ENCODE measurements at places on chromosomes 2 and 18.

DNA sequence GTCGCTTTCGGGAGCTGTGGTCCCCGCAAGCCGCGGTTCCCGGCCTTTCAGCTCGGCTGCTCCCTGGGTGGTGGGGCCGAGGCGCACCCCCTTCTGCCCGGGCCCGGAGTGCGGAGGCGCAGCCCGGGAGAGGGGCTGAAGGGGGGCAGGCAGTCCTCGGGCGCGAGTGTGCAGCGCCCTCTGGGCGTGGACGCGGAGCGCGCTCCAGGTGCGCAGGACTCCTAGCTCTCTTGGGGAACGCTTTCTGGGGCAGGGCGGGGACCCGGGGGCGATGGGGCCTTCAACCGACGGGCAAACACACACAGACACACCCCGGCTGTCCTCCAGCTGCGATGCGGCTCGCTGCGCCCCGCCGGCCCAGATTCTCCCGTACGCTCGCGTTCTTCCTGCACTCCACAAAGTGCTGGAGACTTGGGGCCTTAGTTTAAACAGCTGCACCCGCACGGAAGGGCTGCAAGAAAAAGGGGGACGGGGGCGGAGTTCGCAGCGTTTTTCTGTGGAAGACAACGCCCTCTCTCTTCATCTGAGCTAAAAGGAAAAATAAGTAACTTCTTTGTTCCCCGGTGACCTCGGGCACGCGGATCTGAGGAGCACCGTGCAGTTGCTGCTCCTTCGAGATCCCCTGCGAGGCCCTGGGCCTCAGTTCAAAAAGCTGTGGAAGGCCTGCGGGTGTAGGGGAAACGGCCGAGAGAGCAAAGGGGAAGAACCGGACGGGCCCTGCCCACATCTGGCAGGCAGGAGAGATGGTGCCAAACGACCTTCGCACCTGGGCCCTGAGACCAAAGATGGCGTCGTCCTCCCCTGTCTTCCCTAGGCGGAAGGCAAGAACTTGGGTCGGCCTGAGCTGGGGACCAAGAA is 593 bp upstream of the SDC1 start:
- peak; percentile 87 for DNase-seq

DNA sequence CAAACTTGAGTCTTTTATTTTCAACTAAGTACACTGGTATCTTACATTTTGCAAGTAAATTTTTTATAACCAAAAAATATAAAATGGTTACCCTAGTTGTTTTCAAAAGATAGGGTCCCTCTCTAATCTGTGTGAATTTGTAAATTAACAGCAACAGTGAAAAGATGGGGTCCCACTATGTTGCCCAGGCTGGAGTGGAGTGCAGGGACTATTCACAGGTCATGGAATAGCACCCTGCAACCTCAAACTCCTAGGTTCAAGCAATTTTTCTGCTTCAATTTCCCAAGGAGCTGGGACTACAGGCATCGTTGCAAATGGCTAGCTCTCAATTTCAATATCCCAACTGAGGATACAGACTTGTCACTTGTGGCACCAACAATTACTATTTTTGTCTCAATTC is 12.1 kb downstream of the CCT4 start:
- no peak for DNase-seq

DNA sequence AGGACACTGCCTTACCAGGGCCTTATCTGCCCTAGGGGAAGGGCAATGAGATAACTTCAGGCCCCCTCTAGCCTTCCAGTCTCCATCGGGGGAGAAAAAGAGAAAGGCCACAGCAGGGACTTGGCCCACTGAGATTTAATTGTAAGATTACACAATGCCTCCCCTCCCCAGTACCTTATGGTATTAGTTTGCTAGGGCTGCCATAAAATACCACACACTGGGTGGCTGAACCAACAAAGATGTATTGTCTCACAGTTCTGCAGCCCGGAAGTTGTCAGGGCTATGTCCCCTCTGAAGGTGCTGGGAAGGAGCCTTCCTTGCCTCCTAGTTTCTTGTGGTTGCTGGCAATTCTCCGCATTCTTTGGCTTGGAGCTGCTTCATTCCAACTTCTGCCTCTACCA is 34.8 kb upstream of the SPATA3 start:
- DNase-seq = no peak

DNA sequence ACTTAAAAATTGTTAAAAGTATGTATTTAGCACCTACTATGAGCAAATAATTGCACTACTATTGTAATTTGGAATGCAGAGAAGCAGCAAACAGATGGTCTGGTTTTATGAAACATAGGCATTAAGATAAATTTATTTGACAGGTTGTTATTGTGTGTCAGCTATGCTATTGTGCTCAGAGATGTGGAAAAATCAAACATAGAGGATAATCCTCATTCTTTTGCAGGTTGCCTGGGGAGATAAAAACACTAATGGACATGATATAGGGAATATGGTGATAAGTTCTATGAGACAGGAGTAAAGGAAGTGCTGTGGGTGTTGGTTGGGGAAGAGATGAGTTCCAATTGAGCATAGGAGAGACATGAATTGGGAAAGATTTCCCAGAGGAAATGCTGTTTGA is 71.3 kb downstream of the PPP1R1C start:
- no peak for DNase-seq

DNA sequence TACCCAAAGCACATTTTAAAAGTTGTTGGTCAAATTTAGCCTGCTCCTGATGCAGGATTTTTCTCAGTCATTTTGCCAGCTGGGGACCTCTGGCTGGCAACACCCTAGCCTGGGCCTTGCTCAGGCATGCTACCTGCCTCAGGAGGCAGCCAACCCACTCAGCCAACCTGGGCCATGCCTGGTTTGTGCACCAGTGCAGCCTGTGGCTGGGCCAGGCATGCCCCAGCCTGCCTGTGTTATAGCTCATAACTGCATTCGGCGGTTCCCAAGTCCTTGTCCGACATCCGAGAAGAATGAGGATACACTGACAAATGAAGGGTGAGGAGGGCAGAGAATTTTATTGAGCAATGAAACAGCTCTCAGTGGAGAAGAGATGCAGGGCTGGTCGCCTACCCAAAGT is 608.0 kb downstream of the SUCLG1 start:
- DNase-seq = no peak

DNA sequence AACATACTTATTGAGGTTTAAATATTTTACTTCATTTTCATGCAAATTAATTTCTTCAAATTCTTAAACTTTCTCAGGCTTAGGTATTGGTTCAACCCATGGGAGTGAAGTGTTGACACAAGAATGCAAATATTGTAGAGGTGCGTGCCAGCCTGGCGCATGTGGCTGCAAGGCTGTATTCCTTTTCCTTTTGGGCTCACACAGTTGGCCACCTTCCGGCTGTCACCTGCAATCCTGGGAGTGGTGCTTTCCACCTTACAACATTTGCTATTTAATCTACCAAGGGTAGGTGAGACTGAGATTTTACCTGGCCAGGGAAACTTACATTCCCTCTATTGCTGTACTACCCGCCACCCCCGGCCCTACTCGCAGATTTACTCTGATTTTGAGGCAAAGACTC is 141.1 kb downstream of the DCC start:
- no peak for DNase-seq

DNA sequence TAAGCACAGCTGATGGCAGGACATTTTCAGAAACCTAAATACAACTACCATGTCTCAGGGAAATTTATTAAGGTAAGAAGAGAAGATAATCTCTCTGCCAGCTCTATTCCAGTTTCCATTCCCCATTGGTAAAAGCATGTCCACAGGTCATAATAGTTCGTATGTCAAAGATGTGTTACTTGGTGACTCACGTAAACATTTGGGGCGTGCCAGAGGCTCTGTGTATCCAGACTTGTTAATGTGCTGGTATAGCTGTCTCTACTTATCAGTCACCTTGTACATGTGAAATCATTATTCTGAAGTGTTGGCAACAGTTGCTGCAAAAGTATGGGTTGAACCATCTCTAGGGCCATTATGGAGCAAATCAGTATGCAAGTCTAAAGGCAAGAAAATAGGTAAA is 1345.1 kb downstream of the SUCLG1 start:
- DNase-seq = no peak

DNA sequence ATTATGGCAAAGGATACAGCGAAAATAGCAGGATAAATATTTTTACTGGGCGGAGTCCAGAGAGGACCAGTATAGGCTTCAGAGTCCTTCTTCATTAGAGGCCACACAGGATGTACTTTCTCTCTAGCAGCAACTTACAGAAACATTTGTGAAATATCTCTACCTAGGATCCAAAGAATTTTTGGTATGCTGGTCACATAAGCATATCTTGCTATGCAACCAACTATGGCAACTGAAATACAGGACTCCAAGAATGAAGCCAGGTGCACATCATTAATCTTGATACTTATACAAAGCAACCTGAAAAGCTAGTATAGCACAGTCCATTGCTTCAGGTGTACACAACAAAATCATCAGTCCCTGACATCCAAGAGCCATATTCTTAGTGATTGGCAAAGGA is 59.1 kb upstream of the NABP1 start:
- no peak for DNase-seq

DNA sequence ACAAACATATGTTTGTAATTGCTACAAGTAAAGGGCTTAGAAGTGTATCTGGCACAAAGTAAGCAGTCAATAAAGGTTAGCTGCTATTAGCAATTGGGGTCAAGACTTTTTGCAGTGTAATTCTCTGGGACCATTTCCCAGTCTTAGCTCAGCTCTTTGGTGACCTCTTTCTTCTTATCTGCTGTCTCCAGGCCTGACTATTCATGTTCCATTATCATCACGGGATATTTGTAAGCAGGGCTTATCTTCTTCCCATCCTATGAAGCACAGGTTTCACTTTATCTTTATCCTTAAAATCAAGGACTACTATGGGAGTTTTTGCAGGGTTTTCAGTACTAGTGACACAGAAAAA is 131.7 kb downstream of the DOCK10 start:
- DNase-seq = no peak

GRCh38 chr2:156242874-156243273 is 89.6 kb downstream of the NR4A2 start:
- DNase-seq = no peak

DNA sequence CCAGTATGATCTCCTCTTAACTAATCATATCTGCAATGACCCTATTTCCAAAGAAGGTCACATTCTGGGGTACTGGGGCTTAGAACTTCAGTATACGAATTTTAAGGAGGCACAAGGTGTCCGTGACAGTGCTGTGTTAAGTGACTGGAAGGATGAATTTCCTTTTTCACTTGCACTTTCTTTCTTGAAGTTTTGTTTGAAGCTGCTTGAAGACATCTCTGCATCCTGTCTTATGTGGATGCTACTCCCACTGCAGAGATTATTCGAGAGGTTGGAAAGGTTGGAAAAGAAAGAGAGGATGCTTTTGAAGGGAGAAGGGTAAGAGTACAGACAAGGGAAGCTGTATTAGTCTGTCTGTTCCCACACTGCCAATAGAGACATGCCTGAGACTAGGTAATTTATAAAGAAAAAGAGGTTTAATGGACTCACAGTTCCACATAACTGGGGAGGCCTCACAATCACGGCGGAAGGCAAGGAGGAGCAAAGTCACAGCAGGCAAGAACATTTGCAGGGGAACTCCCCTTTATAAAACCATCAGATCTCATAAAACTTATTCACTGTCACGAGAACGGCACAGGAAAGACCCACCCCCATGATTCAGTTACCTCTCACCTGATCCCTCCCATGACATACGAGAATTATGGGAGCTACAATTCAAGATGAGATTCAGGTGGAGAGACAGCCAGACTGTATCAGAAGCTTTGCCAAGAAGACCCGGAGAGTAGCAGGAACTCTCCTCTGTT is 3.6 kb upstream of the RNF144A start:
- no peak for DNase-seq

DNA sequence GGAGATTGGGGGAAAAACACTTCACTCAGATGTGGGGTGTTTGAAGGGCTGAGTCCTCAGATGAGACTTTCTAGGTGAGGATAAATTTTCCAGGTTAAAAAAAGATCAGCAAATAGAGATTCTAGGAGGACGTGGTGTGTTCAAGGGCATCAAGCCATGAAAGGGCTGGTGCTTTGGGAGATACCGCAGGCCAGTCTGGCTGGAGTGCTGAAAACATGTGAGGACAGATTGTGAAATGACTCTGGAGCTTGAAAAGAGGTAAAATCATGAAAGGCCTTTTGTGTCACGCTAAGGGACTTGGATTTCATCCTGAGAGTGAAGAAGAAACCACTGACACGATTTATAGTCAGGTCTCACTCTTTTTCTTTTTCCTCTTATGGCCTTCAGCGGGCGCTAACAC is 320.5 kb downstream of the DPP10 start:
- DNase-seq = no peak

GRCh38 chr2:49490710-49491109 is 336.4 kb upstream of the FSHR start:
- no peak for DNase-seq

DNA sequence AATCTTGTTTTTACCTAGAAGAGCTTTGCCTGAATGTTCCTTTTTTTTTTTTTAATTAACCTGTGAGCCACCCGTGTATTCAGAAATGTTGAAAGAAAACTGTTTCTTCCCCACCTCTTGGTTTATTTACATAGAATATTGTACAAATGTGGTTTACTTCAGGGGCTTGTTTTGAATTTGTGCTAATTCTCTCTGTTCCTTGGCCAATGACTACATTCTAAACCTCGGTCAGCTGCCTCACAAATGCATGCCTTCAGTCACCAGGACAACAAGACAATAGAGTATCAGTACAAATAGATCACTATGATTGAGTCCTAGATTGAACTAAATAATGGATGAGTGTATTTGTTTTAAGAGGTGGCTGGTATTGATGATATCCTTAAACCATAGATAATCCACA is 36.0 kb downstream of the AGFG1 start:
- DNase-seq = no peak

- DNase-seq = no peak
Observed at GRCh38 chr2:127954857-127955256, 69.1 kb upstream of the AMMECR1L start.

GRCh38 chr18:47911877-47912276 is 18.6 kb downstream of the SMAD2 start:
- no peak for DNase-seq

DNA sequence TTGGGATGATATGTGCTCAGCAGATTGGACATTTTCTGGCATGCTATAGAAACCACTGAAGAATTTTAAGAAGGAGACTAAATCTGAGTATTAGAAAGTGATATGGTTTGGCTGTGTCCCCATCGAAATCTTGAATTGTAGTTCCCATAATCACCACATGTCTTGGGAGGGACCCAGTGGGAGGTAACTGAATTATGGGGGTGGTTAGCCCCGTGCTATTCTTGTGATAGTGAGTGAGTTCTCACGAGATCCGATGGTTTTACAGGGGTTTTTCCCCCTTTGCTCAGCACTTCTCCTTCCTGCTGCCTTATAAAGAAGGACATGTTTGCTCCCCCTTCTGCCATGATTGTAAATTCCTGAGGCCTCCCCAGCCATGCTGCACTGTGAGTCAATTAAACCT is 535.9 kb upstream of the VRK2 start:
- DNase-seq = no peak

Measured in brain (organoid and tissue), 16 donors.